ENCODE measurements at places on chromosomes 6 and 20.

- no peak for DNase-seq
Observed at GRCh38 chr20:63580796-63581461, 6.9 kb upstream of the HELZ2 start.

DNA sequence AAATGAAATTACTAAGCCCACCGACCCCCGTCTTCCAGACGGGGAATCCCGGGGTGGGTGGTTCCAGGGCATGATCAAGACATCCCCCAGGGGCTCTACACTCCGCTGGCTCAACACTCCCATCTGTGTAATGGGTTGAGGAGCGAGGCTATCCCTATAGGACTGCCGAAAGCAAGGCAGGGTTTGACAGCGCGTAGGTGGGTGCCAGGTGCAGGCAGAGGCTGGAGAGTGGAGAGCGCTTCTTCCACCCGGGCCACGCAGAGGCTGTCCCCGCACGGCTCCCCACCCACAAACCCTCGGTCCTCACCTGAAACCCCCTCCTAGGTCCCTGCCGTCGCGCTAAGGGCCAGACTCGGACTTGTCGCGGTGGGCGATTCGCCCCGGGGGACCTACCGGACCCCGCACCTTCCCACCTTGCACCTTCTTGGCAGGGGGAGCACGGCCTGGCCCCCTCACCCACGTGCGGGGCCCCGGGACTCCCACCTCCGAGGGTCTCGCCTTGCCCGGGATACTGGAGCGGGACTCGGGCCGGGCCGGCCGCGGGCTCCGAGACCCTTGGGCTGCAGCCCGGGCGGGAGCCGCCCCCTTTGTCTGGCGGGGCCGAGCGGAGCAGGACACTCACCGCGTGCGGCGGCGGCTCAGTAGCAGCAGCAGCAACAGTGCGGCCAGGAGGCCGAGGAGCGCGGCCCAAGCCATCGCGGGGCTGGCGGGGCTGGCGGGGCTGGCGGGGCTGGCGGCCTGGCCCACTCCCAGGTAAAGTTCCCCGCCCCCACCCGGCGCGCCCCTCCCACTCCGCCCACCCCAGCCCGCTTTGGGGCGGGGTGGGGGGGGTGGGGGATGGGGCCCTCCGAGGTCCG, at the start of gene PTGIS:
Gene PTGIS, minus strand, starts transcription at position 717 of the 857 bp plus-strand sequence. Its CDS starts 21 bp downstream, at position 696.
- DNase-seq, result no peak

GRCh38 chr20:43766385-43766784, 39.6 kb upstream of the GTSF1L start:
- DNase-seq, result no peak

DNA sequence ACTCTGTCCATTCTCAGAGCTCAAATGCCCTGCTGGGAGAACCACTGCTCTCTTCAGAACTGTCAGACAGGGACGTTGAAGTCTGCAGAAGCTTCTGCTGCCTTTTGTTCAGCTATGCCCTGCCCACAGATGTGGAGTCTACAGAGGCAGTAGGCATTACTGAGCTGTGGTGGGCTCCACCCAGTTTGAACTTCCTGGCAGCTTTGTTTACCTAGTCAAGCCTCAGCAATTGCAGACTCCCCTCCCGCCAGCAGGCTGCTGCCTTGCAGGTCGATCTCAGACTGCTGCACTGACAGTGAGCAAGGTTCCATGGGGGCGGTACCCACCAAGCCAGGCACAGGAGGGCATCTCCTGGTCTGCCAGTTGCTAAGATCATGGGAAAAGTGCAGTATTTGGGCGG, 21.8 kb upstream of the UFL1 start:
- DNase-seq, result no peak

GRCh38 chr20:46951840-46952497, 57.3 kb downstream of the EYA2 start:
- DNase-seq, result no peak

GRCh38 chr6:137702791-137703424, 164.2 kb upstream of the TNFAIP3 start:
- no peak for DNase-seq

- DNase-seq, result no peak
Observed at GRCh38 chr20:63754008-63754407, 14.4 kb downstream of the SLC2A4RG start.

DNA sequence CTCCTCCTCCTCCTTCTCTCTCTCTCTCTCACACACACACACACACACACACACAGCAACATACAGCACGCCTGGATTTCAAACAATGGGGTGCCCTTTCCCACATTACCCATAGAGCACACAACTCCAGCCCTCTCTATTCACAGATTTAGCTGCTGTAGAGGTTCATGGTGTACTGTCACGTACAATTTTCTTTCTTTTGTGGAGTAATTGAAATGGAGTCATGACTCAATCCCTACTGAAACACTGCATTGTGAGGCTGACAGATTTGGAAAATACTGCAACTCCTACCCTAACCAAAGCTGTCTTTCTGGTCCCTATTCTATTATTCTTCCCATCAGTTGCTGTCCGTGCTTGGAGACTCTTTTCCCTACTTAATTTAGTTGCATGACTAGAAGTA, 166.9 kb downstream of the EDN1 start:
- no peak for DNase-seq

DNA sequence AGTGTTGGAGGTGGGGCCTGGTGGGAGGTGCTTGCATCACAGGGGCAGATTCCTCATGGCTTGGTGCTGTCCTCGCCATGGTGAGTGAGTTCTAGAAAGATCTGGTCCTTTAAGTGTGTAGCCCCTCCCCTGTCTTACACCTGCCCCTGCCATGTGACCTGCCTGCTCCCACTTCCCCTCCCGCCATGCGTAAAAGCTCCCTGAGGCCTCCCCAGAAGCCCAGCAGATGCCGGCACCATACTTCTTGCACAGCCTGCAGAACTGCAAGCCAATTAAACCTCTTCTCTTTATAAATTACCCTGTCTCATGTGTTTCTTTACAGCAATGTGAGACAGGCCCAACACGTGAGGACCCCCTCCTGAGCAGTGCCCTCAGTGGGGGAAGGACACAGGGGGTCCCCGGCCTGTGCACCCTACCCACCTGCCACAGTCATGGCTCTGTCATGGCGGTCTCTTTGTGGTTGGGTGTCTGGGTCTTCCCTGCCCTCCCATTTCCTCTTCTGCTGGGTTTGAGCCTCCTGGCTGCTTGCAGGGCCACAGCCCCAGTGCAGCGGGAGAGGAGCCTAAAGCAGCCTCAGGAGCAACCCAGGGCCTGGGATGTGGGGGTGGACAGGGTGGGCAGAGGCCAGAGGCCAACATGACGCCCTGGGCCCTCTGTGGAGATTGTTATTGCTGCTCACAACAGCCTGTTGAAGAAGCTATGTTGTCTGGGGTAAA, 87.2 kb upstream of the QKI start:
- DNase-seq, result no peak

DNA sequence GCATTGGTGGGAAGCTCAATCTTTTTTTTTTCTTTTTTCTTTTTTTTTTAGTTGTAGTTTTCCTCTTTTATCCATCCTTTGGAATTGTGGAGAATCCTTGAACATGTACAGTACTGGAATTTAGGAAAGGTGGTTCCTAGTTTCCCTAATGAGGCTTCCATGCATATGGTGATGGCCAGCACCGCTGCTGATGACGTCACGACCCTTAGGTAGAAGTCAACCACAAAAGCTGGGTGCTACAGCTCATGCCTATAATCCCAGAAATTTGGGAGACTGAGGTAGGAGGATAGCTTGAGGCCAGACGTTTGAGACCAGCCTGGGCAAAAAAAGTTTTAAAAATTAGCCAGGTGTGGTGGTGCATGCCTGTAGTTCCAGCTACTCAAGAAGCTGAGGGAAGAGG, 79.3 kb upstream of the SOX4 start:
- no peak for DNase-seq

GRCh38 chr20:63457737-63458136, 14.7 kb downstream of the KCNQ2 start:
- DNase-seq, result no peak

- DNase-seq, result no peak
Observed at GRCh38 chr6:158666628-158667359, 16.9 kb downstream of the SYTL3 start.

All from AG04450 (cell line).